Kasumi-1 (cell line): ENCODE measurements at places on chromosomes 4 and X.
A peak's percentile ranks its signal among the peaks of the same experiment; 100 is the strongest.

DNA sequence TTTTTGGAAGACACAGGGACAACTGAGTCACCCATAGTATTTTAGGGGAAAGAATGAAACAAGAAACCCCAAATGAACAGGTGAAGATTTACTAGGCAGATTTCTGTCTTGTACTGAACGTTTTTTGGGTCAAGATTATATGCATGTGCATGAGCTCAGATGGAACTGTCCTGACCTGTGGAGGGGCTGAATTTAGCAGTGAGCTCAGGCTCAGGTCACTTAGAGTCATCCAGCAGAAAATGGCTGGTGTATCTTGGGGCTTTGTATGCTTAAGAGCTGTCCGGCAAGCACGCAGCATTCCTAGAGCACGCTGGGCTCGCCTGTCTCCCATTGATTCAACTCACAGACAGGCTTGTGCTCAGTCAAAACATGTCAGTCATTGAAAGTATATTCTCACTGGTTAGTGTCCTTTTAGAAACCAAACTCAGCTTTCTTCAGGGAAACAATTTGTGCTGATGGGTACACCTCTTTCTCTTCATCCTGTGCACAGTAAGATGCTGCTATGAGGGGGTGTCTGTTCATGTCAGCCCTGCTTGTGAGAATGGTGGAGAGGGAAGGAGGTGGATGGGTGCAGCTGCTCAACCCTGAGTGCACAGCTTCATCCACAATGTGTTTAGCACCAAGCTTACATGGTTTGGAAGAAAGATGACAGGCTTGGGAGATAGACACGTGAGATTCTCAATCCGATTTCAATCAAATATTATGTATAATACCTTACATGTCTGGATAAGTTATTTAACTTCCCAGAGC is 47.5 kb upstream of the PDLIM3 start:
- no peak for DNase-seq

DNA sequence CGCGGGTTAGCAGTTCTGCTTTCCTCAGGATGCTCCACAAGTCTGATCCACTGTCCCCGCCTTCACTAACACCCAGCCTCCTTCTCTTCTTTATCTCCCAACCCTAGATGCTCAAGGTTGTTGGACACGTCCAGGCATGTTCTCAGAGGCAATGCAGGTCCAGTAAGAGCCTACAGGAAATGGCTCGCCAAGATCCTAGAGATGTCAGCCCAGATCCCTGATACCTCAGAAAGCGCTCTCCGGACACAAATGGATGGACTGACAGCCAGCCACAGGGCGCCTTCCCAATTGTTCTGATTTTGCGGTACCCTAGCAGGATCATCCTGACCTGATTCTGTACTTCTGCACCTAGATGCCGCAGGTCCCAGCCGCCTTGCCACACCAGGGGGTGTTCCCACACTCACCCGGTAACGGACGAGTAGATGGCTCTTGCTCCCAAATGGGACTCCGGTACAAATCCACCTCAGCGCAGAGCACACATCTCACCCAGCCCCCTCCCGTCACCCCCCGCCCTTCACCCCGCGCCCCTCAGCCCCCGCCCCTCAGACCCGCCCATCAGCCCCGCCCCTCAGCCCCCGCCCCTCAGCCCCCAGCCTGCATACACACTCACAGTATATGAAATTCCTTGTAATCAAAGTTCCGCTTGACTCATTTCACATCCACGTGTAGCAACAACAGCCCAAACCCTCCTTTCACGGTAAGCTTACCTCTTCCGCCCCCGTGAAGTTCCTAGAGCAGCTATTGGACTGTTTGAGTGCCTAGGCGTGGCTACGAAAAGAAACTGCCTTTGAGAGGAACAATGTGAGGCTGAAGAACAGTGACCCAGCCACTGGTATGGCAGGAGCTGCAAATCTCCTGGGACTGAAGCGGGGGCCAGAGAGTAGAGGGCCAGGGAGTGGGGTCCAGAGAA is at the start of gene EDA2R:
TSS of gene EDA2R (minus strand) at position 488 of the 910 bp plus-strand sequence. CDS start 23,058 bp downstream, outside the sequence.
- DNase-seq, result no peak

- no peak for DNase-seq
These were observed 26.7 kb downstream of the IRF2 start for GRCh38 chr4:184447664-184448063.

DNA sequence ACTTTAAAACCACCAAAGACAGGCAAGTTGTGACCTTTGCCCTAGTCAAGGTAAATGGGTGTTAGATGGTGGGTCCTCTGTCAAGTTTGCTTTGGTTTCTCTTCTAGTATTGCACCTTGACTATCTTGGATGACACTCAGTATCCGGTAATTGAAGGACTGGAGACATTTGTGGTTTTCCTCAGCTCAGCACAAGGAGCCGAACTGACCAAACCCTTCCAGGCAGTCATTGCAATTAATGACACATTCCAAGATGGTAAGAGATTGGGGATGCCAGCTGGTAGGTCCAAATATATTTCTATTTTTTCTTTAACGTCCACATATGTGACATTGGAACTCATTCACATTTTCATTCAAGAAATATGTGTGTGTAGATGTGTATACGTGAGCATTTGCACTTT is 69.3 kb upstream of the ANXA3 start:
- DNase-seq, result no peak

GRCh38 chr4:31674313-31674947 is 954.3 kb downstream of the PCDH7 start:
- DNase-seq, result peak; percentile 48

GRCh38 chr4:170015285-170015684 is 10.9 kb downstream of the MFAP3L start:
- DNase-seq, result no peak

GRCh38 chrX:2391869-2392606 is 108.7 kb downstream of the DHRSX start:
- DNase-seq, result no peak

DNA sequence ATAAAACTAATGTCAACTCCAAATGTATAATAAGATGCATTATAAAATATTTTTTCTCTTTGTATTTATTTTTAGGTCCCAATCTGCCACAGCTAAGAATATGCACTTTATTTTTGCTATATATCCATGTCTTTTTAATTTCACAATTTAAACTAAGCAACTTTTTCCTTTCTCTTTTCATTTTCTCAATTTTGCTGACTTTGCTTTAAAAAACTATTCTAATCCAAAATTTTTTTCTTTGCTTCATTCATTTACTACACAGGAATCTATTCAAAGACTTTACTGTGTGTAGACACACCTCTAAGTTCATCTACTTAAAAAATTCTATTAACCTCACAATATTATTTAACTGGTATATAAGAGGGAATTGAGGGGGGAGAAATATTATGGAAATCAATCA is 201.9 kb downstream of the ADGRA3 start:
- DNase-seq, result no peak

DNA sequence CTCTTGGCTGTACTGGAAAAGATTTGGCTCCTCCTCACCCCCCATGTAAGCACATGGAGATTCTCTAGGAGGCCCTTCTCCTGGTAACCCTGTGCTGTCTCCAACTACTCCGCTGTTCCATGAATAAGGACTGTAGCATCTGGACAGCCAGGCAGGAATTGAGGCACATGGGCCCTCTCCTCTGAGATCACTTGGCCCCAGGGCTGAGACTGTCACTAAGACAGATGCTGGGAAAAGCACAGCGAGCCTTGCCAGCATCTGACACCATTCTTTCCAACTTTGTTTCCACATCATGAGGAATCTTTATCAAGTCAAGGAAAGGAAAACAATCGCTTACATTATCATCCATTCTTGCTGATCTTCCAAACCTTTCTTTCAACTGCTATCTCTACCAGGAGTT is 222.6 kb upstream of the INTU start:
- no peak for DNase-seq
